ENCODE measurements at places on chromosomes 16 and 17. TPM values are rescaled to one million over a fixed set of nuclear protein-coding genes. Genes with fewer than 3 reads are reported as not detected.

- 0 out of 2 replicates have a peak, but pooled peaks cover 13% of the 10 kb centered on the region for H3K27me3 ChIP-seq
- no peaks in the 10 kb centered on the region for H3K36me3 ChIP-seq
- no peak within 1 kb of the TSS for H3K27ac ChIP-seq
- no peak for DNase-seq
- no peak within 1 kb of the TSS for H3K4me3 ChIP-seq
Measured at GRCh38 chr17:58280480-58281217, at the start of gene MPO. Gene MPO (minus strand): TSS chr17:58280935. CDS start chr17:58280758, 177 bp downstream.

- no peaks in the 10 kb centered on the region for H3K27me3 ChIP-seq
- H3K4me1 ChIP-seq: no peaks in the 10 kb centered on the region
- H3K4me3 ChIP-seq: no peak overlapping the region
- no peaks in the 10 kb centered on the region for H3K36me3 ChIP-seq
- no peak overlapping the region for H3K27ac ChIP-seq
Measured at GRCh38 chr16:27275394-27275793, 6.8 kb upstream of the NSMCE1 start.

GRCh38 chr16:86722970-86723369 is 144.6 kb downstream of the FOXL1 start:
- no peaks in the 10 kb centered on the region for H3K4me1 ChIP-seq
- H3K4me3 ChIP-seq: no peak overlapping the region
- H3K36me3 ChIP-seq: no peaks in the 10 kb centered on the region

DNA sequence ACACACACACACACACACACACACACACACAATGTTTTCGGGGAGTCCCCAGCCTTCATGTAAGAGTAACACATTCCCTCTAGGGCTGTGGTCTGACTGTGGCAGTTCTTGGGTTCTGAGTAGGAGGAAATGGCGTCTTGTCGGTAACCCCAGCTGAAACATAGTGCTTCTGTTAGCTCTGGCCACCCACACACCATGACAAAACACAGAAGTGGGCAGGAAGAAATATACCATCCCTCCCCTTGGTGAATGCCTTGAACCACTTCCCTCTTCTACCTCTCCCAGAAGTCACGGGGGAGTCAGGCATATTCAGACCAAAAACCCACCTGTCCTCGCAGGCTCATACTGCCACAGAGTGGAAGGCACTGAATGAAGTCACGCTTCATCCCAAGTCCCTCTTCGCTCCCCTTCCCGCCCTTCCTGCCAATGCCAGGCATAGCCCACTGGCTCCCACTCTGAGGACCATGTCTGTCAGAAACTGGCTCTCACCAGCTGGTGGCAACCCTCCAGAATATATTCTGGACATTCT is 11.5 kb downstream of the SLC35B1 start:
- no peak overlapping the region for H3K27ac ChIP-seq
- DNase-seq: no peak
- H3K36me3 ChIP-seq: peaks cover 7% of the 10 kb centered on the region
- no peaks in the 10 kb centered on the region for H3K4me1 ChIP-seq
- no peaks in the 10 kb centered on the region for H3K27me3 ChIP-seq
- H3K4me3 ChIP-seq: no peak overlapping the region

DNA sequence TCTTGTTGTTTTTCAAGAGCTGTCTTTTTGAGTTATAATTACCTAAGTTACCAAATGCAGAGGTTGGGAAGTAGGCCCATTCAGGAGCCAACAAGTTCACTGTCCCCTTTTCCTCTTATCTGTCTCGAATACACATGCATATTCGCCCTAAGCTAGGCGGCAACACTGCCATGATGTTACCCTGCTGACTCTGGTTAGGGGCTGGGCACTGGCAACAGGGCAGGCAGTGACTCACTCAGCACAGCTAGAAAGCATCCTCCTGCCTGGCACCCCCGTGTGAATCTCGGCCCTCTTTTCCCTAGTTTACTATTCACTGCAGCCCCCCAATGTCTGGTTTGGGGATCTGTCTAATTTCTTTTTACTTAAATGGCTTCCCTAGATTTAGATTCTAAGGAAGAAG is 13.8 kb downstream of the DBF4B start:
- no peak overlapping the region for H3K4me3 ChIP-seq
- DNase-seq: no peak
- no peaks in the 10 kb centered on the region for H3K27me3 ChIP-seq
- no peak overlapping the region for H3K27ac ChIP-seq

DNA sequence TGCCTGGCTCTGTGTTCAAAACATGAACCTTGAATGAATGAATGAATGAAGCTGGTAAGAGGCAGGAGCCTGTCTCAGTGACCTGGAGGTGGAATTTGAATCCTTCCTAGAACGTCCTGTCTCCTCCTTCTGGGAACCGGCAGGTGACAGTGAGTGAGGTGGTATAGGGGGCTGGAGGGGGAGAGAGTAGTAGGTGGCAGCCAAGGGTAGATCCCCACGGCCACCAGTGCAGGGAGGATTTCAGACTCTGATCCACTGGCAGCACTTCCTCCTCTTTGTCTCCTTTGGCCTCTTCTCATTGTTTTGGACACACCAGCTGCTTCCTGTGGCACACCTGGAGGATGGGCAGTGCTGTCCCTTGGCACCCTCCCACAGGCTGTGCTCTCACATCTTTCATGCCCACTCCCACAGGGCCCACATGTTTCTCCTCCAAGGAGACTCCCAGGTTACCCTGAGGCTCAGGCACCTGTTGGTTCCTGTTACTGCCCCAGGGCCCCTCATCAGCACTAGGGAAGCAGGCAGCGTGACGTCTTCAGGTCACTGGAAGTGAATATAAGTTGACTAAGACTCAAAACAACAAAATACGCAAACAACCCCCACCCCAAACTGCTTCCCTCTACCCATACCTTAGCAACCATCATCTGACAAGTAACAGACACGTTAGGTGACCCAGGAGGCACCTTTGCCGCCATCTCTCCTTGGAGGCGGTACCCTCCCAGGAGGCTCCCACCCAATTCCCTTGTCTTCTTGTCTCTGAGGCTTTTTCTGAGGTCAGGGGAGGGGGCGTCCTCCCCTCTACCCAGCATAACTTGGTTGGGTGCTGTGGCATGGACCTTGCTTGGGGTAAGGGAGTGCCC is 84.6 kb downstream of the N4BP1 start:
- H3K27ac ChIP-seq: no peak overlapping the region
- H3K27me3 ChIP-seq: no peaks in the 10 kb centered on the region
- no peak for DNase-seq
- no peak overlapping the region for H3K4me3 ChIP-seq
- H3K36me3 ChIP-seq: no peaks in the 10 kb centered on the region
- no peaks in the 10 kb centered on the region for H3K4me1 ChIP-seq

TRIM65 gene
- total RNA-seq: 24.2 TPM

KRTAP2-1 gene
- total RNA-seq: not detected

PRR15L gene
- total RNA-seq: not detected

TNP2 gene
- total RNA-seq: not detected

CFAP52 gene
- not detected for total RNA-seq

KRT39 gene
- not detected for total RNA-seq

RARA gene
- total RNA-seq: 32.2 TPM

Data from GM23248 (cell line).